ENCODE measurements at places on chromosomes 1 and 21. TPM values are rescaled to one million over a fixed set of nuclear protein-coding genes. Genes with fewer than 3 reads are reported as not detected.
A peak's percentile ranks its signal among the peaks of the same experiment; 100 is the strongest.

DNA sequence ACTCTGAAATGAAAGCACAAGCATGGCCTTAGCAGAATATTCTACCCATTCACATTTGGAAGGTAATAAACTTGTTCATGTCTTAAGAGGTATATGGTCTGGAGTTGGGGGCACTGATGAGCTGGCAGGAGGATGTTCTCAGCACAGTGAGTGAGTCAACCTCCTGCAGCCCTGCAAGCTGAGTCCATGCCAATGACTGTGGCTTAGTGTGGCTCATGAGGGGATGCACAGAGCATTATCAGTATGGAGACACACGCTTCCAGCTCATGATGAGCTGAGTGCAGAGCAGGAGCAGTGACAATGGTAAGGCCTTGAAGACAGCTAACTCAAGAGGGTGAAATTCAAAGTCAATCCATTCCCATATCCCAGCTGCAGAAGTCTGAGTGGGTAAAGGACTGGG, 102.3 kb downstream of the TNFSF18 start:
- DNase-seq = peak; percentile 38

CYP2J2 gene
- 6.1 TPM for total RNA-seq

LCE1A gene
- total RNA-seq = not detected

- DNase-seq = no peak
These were observed 7.0 kb upstream of the CD58 start for GRCh38 chr1:116577759-116578314.

DNA sequence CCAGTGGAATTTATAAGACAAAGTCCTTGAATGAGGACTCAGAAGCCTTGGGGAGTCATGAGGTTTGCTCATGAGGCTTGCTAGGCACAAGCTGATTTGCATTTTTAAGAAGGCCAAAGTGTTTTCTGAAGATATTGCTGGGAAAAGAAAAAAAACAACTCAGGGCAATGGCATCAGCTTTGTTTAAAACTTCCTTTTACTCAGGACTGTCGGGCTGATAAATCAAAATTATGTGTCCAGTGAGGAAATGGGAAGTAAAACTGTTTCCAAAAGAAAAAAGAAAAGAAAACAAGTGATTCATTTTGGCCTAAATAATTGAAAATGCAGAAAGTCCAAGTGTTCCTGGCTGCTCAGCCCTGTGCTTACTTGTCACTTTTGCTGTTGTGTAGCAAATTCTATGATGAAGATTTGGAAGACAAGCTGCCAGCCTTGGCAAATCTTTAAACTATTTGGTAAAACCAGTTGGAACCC, 282.4 kb downstream of the HLX start:
- no peak for DNase-seq

KRTAP13-2 gene
- not detected for total RNA-seq

GRCh38 chr1:42739753-42740700, at the start of gene CLDN19:
Gene CLDN19, minus strand, starts transcription at chr1:42740236. Its CDS starts 173 bp downstream, at chr1:42740063.
- DNase-seq = no peak

RYR2 gene
- total RNA-seq = 1.7 TPM

ZNF683 gene
- not detected for total RNA-seq

- DNase-seq = no peak
These were observed 48.1 kb downstream of the ABCG1 start for GRCh38 chr21:42266971-42267556.

TMIGD3 gene
- not detected for total RNA-seq

CCSAP gene
- 10.3 TPM for total RNA-seq

DNA sequence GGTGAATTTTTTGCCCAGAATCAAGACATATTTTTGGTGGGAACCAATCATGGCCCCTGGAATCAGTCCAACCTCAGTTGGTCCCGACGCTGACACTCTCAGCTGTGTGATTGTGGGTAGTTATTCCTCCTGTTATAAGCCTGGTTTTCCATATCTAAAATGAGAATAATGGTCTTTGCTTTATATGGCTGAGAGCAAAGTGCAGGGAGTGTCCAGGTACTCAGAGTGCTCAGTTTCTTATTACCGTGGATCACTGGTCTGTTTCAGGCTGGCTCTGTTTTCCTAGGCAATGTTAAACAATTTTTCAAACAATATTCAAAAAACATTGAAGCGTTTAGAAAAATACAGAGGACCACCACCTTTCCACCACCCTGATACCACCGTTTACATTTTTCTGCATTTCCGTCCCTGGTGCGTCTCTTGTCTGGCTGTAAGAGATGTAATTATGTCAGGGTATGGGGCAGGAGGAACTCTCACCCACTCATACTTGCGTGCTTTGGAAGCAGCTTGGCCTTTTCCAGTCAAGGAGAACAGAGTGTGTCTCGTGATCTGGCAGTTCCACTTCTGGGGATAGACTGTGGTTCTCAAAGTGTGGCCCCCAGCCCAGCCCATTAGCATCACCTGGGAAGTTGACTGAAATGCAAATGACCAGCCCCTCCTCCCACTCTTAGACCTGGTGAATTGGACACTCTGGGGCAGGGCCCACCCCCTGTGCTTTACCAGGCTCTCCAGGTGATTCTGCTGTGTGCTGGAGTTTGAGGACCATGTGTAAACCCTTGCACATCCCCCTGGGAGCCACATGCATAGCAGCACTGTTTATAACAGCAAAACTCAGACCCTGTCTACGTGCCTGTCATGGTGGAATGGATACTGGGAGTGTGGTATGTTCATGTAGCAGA, 6.8 kb downstream of the MX1 start:
- DNase-seq = no peak

EXO1 gene
- total RNA-seq = 49.1 TPM

- no peak for DNase-seq
These were observed 280.3 kb downstream of the TGFB2 start for GRCh38 chr1:218625393-218625792.

GRCh38 chr1:241311056-241311746, 45.8 kb downstream of the RGS7 start:
- peak; percentile 7 for DNase-seq

SPATC1L gene
- 0.31 TPM for total RNA-seq

DNA sequence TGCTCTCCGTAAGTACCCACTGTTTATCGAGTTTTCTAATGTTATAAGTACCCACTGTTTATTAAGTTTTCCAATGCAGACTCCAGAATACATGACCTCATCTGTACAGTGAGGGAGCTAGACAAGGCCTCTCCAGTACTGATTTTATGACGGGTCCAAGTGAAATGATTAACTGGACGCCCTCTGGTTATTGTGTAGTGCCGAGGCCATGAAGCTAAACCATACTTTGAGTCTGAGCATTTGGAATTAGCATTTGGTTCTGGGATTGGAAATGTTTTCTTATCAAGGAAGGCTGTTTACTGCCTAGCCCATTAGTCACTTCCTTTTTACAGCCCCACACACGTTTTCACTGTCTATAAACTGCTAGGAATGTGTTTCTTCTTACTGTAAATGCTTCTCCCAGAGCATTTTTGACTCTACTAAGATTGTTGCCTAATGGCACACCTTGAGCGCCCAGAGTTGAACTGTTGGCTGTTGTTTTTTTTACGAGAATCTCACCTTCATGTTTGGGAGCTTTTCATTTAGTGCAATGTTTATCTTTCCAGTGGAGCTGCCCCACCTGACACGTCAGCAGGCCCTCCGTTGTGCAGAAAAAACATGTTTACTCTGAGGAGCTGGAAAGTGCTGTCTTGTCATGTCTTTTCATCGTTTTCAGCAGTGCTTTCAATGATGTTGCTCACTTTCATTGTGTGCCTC, 26.9 kb downstream of the SPATA46 start:
- peak; percentile 74 for DNase-seq

MYBPH gene
- not detected for total RNA-seq

LCE1C gene
- total RNA-seq = not detected

DNA sequence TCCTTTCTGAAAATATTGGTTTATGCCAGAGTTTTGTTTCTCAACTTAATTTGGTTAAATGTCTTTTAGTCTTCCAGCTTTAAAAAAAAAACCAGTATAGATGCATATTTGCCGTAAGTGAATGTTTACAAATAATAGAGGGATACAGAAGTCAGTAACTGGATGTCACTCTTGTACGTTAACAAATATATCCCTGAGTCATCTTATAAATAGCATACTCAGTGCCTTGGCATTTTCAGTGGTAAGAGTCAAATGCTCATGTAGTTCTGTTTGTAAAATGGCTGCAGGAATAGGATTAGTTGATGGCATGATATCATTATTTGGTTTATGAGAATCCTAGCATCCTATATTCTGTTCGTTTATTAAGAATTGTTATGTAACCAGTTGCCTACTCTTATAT, 55.4 kb downstream of the SPEN start:
- peak; percentile 79 for DNase-seq

GRCh38 chr1:47765236-47765635, 231.9 kb downstream of the TRABD2B start:
- no peak for DNase-seq

DNA sequence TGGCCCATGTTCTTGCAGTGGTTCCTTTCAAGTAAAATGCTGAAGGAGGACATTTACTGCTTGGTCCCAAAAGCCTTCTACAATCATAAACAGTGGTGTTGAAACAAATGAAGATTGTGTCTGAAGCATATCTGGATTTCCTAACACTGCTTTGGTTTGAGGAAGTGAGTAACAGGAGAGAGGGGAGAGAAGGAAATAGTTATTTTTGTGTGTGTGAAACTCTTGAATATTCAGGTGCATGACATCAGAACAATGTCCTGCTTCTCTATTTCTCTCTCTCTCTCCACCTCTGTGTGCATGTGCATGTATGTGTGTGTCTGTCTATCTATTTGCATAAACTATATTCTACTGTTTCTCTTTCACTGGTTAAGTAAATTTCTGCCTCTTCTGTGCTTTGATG, 61.4 kb upstream of the TNFSF18 start:
- DNase-seq = no peak

- DNase-seq = peak; percentile 31
These were observed 59.3 kb upstream of the LHX8 start for GRCh38 chr1:75074831-75075395.

DNA sequence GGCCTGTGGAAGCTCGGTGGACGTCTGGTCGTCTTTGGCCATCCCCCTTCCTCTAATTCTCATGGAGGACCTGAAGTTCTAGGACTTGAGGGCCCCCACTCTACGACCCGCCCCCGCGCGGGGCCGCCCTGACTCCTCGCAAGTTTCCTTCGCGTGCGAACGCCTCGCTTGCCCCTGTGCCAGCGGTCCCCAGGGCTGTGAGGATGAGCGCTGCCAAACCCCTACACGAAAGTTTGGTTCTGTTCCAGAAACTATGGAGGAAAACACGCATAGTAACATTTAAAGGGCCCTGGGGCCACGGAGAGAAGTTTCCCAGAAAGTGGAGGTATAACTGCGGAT, 304 bp upstream of the GNG12 start:
- peak; percentile 50 for DNase-seq

- no peak for DNase-seq
These were observed 21.0 kb downstream of the XPR1 start for GRCh38 chr1:180652792-180653191.

DNA sequence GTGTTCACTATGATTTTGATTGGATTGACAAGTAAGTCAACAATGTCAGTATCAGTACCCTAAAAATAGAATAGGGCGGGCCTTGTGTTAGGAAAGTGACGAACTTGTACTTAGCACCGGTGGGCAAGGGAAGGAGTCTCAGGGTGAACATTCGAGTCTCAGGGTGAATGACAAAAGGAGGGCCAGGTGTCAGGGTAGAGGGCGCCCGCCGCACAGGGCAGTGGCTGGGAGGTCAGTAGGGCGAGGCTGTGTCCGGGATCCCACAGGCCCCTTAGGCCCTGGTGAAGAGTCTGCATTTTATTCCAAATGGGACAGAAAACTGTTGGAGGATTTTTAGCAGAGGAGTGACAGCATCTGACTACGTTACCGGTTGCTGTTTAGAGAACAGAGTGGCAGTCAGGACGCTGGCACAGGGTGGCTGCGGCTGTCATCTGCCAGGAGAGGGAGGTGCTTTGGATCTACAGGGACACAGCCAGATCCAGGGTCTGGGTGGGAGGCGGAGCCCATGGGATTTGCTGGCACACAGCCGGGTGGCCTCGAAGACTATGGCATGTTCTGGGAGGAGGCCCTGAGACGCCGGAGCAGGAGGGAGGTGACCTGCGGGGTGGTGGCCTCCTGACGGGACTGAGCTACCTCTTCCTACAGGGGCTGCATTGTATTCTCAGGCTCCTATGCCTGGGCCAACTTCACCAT, 11.0 kb downstream of the AGTRAP start:
- DNase-seq = no peak

GRCh38 chr1:58896246-58897183, 112.7 kb upstream of the JUN start:
- no peak for DNase-seq

DNA sequence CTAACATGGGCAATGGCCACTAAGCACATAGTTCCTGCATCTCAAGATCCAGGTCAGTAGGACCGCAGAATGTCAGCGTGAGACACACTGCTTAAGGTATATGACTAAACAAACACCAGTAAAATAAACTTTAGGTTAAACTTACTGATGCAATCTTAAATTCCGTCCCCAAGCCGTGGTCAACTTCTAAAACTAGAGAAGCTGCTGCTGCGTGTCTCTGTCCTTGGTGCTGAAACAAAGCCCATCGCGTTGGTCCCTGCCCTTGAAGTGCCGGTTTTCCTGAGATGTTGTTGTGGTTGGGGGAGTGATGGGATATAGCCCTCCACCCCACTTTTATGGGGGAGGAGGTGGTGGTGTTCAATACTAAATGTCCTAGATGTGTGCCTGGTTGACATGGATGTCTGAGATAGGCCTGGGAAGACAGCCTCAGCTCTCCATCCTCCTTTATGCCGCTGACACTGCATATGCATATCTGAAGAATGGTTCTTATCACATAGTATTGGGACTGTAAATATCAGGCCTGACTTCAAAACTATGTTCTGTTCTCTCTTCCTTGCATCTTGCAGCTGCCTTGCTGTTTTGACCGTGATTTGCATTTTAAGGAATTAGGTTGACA, 72.0 kb upstream of the KCNA3 start:
- peak; percentile 50 for DNase-seq

DNA sequence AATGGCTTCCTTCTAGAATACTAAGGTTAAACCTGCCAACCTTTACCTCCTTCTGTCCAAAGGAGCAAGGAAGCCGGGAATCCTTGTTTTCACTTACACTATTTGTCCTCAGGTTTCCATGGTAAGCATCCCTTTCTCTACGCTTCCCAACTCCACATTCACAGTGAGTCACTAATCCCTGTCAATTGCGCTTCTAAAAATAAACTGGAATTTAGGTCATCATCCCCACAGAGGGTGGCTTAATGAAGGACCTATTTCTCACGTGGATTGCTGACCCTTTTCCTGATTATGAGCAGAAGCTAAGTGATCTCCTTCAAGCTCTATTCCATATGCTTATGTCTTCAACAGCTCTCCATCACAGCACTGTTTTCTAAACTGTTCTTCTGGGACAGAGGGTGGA, 39.9 kb upstream of the ABCA4 start:
- peak; percentile 3 for DNase-seq

DNA sequence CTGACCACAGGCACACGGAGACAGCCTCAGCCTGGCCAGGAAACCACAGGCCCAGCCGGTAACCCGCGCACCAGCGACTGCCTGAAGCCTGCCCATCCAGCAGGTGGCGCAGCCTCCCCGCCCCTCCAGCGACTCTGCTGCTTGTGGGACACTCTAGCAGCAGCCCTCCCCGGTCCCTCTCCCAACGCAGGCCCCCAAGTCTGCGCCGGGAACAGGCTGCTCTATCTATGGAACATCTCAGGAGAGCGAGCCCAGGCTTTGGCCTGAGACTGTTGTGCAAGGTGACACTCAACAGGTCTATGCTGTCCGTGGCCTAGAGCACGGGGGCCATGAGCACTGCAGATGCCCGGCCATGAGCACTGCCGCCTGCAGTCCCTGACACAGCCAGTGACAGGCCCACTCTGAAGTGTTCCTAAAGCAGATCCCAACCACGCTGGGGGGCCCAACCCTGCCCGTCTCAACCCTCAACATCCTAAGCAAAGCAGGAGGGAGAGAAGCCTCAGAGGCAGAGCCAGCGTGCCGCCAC, 28.4 kb downstream of the WDR4 start:
- no peak for DNase-seq
